Fibroblast of pulmonary artery (primary cell): ENCODE measurements at places on chromosomes 16 and 17.
A peak's percentile ranks its signal among the peaks of the same experiment; 100 is the strongest.

DNA sequence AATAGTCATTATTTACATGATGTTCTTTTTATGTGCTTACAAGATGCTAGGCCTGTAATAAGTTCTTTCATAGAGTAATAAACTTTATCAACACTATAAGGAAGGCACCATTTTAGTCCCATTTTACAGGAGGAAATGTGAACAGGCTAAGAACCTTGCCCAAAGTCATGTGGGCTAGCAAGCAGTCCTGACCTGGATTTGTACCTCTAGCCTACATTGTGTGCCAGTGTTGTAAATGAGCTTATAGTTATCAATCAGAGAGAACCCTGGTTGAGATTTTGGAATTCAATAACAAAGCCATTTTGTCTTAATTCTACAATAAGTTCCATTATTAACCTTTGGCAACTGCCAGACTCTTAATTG, 6.7 kb upstream of the TBKBP1 start:
- DNase-seq: no peak

GRCh38 chr16:84098939-84099338, 17.8 kb downstream of the MBTPS1 start:
- DNase-seq: no peak

- no peak for DNase-seq
These were observed 36.7 kb downstream of the CTU2 start for GRCh38 chr16:88742896-88743605.

GRCh38 chr16:66470556-66470955, 43.5 kb downstream of the BEAN1 start:
- no peak for DNase-seq

DNA sequence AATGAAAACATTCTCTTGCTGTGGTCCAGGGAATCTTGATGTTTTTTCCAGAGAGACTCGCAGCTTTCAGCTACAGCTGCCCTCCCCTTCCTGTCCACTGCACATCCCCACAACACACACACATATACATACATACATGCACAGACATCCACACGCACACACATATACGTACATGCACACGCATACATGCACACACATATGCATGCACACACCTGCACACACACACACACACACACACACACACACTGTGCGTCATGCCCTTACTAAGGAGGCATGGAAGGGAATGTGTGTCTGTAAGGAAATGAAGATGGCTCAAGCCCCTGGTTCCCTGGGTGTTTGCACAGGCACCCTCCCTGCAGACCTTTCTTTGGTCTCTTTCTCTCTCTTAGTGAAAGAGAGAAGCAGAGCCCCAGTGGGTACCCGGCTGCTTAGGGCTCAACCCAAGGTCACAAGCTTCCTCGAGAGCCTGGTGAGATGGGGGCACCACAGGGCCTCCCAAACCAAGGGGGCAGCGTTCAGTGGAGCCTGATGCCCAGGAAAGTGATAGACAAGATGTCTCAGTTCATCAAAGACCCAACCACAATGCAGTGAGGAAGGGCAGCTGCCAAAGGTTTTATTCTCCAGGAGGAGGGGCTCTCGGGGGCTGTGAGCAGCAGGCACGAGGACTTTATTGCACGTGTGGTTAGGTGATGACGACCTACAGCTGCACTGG, 33.3 kb downstream of the TNFRSF13B start:
- DNase-seq: no peak

DNA sequence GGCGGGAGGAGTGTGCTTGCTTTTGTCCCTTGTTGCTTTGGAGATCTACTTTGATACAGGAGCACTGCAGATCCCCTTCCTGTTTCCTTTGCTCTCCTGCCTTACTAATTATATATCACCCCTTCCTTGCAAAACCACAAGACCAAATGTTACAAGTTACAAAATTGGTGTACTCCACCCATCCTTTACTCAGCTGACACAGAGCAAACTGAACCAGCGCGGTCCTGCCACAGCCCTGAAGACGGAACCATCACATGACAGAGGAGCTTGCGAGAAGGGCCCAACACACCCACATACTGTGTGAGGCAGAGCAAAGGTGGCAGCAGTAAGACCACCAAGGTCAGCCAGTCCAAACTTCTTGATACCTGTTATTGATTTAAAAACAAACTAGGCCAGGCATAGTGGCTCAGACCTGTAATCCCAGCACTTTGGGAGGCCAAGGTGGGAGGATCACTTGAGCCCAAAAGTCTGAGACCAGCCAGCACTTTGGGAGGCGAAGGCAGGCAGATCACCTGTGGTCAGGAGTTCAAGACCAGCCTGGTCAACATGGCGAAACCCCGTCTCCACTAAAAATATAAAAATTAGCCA, 33.2 kb downstream of the CYTH1 start:
- DNase-seq: peak; percentile 45

GRCh38 chr17:56977673-56978395, at the start of gene SCPEP1:
TSS of gene SCPEP1 (plus strand) at chr17:56978131. CDS start at chr17:56978160, 29 bp downstream.
- DNase-seq: peak; percentile 74

DNA sequence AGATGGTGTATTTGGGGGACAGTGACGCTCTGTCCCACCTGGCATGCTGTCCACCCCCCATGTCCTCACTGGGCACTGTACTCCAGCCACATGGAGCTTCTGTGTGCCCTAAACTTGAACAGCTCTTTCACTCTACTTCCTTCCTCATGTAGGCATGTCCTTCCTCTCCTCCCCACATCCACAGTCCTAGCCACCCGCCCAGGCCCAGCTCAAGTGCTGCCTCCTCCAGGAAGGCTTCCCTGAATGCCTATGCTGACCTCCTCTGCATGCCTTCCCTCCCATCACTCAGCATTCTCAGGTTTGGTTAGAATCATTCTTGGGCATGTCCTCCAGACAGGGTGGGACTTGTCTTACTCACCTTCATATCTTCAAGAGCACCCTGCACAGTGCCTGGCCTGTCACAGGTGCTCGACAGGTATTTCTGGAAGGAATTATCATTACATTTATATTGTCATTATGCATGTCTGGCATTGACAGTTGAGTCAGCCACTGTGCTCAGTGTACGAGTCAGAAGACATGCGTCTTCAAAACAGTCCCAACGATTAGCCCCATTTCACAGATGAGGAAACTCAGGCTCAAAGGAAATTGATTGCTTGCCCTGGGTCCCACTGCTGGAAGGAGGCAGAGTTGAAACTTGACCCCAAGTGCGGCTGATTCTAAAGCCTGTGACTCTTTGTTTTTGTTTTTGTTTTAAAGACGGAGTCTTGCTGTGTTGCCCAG, 42.1 kb upstream of the TOB1 start:
- no peak for DNase-seq

- DNase-seq: no peak
These were observed 277.0 kb downstream of the IRX3 start for GRCh38 chr16:54009464-54010176.

DNA sequence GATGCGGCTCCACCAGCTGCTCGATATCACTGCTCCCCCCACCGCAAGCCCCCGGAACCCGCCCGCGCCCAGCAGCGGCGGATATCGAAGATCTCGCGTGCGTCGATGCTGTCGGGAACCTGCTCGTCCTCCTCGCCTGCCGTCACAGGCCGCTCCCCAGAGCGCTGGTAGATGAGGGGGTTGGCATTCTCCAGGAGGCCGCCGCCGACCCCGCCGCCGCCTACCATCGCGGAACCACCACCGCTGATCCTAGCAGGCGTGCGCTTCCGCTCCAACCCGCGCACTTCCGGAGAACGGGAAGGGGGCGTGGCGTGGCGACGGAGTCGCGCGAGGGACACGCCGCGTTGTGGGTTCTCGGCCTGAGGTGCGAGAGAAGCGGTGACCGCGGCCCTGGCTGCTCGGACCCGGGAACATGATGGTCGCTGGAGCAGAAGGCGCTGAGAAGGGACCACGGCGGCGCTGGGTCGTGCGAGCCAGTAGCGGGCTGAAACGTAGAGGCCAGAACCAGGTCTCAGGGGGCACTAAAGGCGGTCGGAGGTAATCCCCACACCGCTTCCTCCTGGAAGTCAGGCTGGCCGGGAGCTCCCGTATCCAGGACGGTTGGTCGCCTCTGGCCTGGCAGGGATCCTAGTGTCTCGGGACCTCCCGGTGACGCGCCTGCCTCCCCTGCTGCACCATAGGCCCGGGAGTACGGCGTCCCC, at the start of gene CIAO2B:
Gene CIAO2B (minus strand): TSS at position 265 of the 701 bp plus-strand sequence. CDS start 38 bp downstream, at position 227.
- DNase-seq: peak; percentile 87

GRCh38 chr17:12967962-12968361, 49.9 kb downstream of the ELAC2 start:
- DNase-seq: no peak
